Daoy (cell line): ENCODE measurements at places on chromosomes 13 and 19. TPM values are rescaled to one million over a fixed set of nuclear protein-coding genes. Genes with fewer than 3 reads are reported as not detected.

The ACP5 gene
- total RNA-seq, result 0.45 and 0.97 TPM in 2 replicates

The NEK3 gene
- total RNA-seq, result 17.1 and 17.8 TPM in 2 replicates

The ZNF154 gene
- not detected in 2 replicates for total RNA-seq

The TYROBP gene
- total RNA-seq, result not detected in 2 replicates

The SCAF1 gene
- 32.5 and 32.8 TPM in 2 replicates for total RNA-seq

The ERF gene
- 23.8 and 30.8 TPM in 2 replicates for total RNA-seq

DNA sequence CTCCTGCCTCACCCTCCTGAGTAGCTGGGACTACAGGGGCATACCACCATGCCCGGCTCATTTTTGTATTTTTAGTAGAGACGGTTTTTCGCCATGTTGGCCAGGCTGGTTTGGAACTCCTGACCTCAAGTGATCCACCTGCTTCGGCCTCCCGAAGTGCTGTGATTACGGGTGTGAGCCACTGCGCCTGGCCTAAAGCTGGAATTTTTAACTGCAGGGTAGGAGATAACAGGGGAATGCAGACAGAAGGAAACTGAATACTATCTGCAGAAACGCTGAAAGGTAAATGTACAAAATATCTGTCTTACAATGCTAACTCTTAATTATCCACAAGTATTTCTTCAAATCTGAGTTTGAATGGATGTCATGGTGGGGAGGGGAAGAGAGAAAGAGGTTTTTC lies 13.8 kb downstream of the TMTC4 start:
- DNase-seq, result no peak

GRCh38 chr13:75309981-75310580 lies 171.9 kb downstream of the TBC1D4 start:
- no peak for DNase-seq

- DNase-seq, result peak; percentile 42
Observed at GRCh38 chr13:91369441-91369831, 21.9 kb downstream of the MIR17HG start.

- DNase-seq, result no peak
Observed at GRCh38 chr13:66322936-66323335, 907.2 kb downstream of the PCDH9 start.

DNA sequence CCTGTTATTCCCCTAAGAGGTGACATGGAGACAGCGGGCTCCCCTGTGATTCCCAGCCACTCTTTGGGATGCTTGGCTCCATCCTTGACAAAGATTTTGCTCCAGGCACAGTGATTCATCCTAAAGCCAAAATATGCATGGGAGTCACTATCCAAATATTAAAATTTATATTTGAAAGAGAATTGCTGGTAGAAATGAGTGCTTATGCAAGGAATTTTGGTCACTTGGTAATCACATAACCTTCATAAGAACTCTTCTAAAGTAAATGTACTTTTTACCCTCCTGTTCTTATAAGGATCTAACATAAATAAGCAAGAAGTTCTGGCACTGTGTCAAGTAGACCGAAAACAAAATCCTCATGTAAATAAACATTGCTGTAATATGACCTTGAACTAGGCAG lies 385.8 kb downstream of the ITGBL1 start:
- DNase-seq, result peak; percentile 31

DNA sequence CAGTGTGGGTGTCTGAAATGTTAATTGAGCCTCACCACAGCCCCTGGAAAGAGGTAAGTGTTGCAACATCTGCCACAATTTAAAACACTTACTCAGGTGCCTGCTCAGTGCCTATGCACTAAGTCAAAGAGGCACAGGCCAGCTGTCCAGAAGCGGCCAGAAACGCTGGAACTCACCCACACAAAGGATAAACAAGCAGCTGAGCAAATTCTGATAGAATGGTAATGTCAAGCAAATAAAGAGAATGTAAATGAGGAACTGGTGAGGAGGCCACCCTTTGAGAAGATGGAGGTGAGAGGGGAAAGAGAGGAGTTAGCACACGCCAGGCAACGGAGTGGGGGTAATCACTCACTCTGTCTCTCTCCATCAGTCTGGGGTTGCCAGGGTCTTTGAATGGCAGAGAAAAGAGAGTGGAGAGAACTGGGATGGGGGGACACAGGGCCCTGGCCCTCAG lies 67.7 kb upstream of the SERP2 start:
- DNase-seq, result peak; percentile 55

DNA sequence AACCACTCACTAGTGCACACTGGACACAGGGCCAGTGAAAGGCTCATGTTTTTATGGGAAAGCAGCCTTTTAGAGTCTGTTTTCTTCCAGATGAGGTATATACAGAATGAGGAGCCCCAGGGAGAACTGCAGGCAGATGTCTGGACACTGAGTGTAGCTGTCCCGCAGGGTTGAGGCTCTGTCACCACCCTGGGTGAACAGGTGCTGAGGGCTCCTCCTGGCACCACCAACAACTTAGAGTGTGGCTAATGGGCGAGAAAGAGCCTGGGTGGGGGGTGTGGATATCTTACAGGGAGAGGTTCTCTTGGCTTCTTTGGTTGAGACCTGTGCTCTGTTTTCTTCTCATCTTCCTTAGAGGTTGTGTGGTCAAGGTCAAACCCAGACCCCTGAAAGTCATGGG lies 202.1 kb upstream of the GPR12 start:
- no peak for DNase-seq

DNA sequence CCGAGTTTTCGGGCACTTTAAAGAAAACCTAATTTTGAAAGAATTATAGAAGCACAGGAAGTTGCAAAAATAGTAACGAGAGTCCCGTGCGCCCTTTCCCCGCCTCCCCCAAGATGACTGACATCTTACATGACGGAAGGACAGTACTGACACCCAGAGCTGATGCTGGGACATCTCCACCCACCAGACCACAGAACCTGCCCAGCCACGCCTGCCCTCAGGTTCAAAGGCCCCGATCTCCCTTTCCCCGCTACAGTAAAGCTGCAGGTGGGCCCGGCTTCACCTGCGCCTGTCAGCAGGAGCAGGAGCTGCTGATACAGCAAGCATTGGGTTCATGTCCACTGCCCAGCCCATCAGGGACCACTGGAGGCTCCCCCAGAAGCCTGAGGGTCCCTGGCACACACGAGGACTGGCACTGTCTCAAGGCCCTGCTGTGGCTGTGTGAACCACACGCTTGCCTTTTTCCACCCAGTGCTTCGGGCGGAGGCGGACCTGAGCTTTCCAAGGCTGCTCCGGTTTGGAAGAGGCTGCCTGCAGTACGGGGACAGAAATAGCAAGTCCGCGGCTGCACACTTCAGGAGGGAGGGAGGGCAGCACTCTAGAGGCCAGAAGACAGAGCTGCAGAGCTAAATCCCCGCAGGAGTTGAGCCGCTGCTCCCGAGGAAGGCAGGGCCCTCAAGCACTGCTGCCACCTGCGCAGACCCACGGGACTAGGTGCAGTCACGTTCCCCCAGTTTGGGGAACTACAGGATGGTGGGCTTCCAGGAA lies 8.7 kb downstream of the MAP2K2 start:
- DNase-seq, result no peak

- DNase-seq, result peak; percentile 4
Observed at GRCh38 chr13:94435604-94436226, 43.8 kb downstream of the DCT start.

GRCh38 chr13:112875627-112876026 lies 93.4 kb upstream of the MCF2L start:
- no peak for DNase-seq

DNA sequence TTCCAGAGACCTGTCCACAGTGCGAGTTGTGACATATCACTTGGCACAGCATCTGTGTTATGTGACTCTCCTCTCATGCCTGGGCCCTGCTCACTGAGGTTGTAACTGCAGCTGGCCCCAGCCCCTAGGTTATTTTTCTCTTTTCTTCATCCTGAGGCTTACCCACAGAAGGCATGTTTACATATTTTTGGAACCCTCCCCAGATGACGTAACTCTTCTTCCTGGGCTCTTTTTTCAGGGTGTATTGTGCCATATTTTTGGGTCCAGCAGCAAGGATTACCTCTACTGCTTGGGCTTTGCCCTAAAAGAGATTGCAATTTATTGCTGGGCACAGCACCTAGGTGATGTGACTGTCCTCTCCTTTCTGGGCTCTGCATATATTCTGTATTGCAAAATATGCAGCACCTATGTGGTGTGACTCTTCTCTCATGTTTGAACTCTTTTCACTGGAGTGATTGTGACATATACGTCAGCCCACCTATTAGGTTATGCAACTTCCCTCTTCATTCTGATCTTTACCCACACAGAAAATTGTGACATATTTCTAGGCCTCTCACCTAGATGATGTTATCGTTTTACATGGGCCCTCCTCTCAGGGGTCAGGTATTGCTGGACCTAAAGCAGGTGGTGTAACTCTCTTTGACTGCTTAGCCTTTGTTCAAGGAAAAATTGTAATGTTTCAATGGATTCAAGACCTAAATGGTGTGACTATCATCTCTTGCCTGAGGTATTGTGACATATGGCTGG lies 64.5 kb upstream of the ZNF724 start:
- DNase-seq, result no peak

DNA sequence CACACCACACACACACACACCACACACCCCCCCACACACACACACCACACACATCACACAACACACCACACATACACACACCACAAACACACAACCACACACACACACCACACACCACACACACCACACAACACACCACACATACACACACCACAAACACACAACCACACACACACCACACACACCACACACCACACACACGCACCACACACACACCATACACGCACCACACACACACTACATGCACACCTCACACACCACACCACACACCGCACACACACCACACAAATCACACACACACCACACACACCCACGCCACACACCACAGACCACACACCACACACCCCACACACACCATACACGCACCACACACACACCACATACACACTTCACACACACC lies 83.5 kb downstream of the ZNF557 start:
- no peak for DNase-seq

GRCh38 chr13:31946091-31946770 lies 85.3 kb upstream of the FRY start:
- DNase-seq, result no peak
